Astrocyte (in vitro differentiated cells and primary cell): ENCODE measurements at places on chromosomes 16 and 17. TPM values are rescaled to one million over a fixed set of nuclear protein-coding genes. Genes with fewer than 3 reads are reported as not detected.
A peak's percentile ranks its signal among the peaks of the same experiment; 100 is the strongest.

The DNAAF8 gene
- total RNA-seq = 2.7 and 2.9 TPM in 2 replicates

GRCh38 chr16:29761882-29762281 is 16.1 kb upstream of the C16orf54 start:
- H3K27ac ChIP-seq = no peak overlapping the region
- no peak for DNase-seq
- H3K4me3 ChIP-seq = no peak overlapping the region
- no peaks in the 10 kb centered on the region for H3K36me3 ChIP-seq
- H3K27me3 ChIP-seq = peaks cover 6% of the 10 kb centered on the region

DNA sequence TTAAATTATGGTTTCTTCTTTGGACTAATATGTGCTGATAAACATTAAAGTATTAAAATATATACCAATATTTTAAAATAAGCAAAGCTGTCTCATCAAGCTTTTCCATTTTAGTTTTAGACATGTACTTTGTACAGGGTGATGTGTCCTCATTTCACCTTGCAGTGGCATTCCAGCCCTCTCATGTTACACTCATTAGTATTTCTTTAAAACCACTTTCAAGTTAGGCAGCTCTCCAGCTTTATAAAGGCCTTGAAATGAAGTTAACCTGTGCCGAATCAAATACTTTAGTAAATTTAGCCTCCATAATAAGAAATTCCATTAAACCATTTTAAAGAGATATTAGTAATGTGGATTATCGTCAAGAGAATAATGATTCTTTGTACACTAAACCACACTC is 107.6 kb upstream of the HLF start:
- H3K4me1 ChIP-seq = peaks cover 20% of the 10 kb centered on the region
- no peak overlapping the region for H3K27ac ChIP-seq
- H3K4me3 ChIP-seq = no peak overlapping the region
- peak; percentile 80 for DNase-seq
- no peaks in the 10 kb centered on the region for H3K36me3 ChIP-seq
- H3K27me3 ChIP-seq = no peaks in the 10 kb centered on the region

The DUS2 gene
- 14.0 and 14.9 TPM in 2 replicates for total RNA-seq

DNA sequence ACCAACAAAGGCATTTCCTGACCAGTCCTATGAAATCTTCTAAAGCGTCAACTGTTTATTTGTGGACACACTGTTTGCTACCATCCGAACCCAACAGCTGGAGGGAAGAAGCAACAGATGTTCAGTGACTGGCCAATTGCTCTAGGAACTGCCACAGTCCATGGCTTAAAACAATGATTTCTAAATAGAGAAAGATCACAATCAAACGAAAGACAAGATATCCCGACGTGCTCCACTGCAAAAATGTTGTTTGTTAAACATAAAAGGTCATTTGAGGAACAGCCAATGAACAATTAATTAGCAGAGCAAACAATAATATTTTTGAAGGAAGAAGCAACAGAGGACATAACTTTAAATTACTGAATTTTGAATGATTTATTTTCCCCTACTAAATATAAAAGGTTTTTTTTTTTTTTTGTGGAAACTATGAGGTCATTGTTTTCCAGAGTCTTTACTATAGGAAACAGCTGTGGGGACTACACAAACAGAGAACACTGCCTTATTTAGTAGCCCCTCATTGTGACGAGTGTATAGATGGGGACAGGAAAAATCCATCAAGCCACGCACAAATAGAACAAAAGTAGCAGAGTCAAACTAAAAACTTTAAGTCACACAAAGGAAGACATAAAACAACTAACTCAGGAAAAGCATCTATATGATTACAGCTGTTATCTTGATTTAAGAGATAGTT is 17.2 kb downstream of the USP31 start:
- H3K27ac ChIP-seq = no peak overlapping the region
- H3K4me3 ChIP-seq = no peak overlapping the region
- peaks cover 5% of the 10 kb centered on the region for H3K4me1 ChIP-seq
- no peak for DNase-seq
- no peaks in the 10 kb centered on the region for H3K27me3 ChIP-seq
- no peaks in the 10 kb centered on the region for H3K36me3 ChIP-seq

DNA sequence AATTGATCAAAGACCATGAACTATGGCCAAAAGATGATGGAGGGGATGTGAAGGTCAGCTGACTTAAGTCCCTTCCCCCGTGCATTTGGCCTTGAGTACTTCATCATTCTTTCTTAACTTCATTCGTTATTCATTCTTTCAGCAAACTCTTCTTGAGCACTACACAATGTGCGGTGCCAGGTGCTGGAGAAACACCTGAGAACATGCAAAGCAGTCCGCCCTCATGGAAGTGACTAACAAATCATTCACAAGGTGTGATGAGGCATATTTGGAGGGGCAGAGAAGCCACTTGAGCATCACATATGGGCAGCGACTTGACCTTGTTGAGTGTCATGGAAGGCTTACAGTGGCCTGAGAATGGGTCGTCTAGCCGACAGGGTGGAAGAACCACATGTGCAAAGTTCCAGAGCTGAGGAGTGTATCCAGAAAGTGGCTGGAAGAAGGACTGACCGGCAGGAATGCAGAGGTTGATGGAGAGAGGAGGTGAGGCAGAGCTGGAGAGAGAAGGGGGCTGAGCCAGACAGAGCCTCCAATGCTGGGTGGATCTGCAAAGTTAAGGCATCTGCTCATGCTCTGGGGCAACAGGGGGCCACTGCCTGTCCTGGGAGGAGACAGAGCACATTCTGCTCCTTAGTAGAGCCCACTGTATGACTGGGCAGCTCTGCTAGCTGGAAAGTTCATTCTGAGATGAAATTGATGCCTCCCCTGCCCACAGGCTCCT is 25.1 kb upstream of the EIF1 start:
- H3K27ac ChIP-seq = no peak overlapping the region
- no peaks in the 10 kb centered on the region for H3K27me3 ChIP-seq
- H3K4me3 ChIP-seq = no peak overlapping the region

DNA sequence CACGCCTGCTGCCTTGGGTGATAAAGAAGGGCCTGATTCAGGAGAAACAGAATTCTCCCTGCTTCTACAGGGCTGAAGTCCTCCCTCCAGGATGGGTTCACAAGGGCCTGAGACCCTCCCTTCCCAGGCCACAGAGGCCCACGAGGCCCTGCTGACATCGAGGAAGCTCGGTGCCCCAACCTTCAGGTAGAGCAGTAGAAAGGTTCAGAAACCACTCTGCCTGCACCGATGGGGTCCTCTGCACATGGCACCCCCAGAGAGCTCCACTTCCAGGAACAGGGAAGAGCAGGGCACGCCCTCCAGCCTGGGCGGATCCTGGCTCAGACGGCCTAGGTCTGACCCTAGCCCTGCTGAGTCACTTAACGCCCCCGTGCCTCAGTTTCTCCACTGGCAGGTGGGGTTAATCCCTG is 773 bp downstream of the CENPX start:
- no peaks in the 10 kb centered on the region for H3K36me3 ChIP-seq
- H3K27me3 ChIP-seq = no peaks in the 10 kb centered on the region
- peak overlapping the region; percentile 81 for H3K4me3 ChIP-seq
